ENCODE measurements at places on chromosomes 7 and 10.
A peak's percentile ranks its signal among the peaks of the same experiment; 100 is the strongest.

GRCh38 chr7:119270644-119271043 lies 1002.3 kb upstream of the KCND2 start:
- DNase-seq: no peak

GRCh38 chr7:121484089-121484763 lies 88.1 kb upstream of the FAM3C start:
- no peak for DNase-seq

DNA sequence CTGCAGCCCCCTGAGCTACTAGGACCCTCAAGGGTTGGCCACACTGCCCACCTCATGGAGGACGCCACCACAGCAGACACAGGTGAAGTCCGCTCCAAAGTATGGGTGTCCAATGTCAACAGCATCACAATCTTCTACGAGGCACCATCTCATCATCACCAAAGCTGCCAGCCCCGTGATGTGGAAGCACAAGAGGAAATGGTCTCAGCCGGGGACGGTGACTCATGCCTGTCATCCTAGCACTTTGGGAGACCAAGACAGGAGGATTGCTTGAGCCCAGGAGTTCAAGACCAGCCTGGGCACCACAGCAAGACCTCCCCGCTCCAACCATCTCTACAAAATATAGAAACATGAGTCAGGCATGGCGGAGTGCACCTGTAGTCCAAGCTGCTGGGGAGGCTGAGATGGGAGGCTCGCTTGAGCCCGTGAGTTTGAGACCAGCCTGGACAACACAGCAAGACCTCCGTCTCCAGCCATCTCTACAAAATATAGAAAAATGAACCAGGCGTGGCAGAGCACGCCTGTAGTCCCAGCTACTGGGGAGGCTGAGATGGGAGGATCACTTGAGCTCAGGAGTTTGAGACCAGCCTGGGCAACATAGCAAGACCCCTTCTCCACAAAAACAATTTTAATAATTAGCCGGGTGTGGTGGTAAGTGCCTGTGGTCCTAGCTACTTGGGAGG lies 48.8 kb upstream of the MYL10 start:
- DNase-seq: no peak

GRCh38 chr10:15484128-15484527 lies 113.0 kb upstream of the FAM171A1 start:
- DNase-seq: no peak

DNA sequence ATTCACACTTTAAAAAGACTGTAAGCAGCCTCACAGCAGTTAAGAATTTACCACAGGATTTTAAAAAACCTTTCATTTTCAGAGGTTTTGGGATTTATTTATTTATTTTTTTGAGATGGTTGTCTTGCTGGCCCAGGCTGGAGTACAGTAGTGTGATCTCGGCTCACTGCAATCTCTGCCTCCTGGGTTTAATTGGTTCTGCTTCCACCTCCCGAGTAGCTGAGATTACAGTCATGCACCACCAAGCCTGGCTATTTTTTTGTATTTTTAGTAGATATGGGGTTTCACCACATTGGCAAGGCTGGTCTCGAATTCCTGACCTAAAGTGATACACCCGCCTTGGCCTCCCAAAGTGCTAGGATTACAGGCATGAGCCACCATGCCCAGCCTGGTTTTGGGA lies 19.1 kb downstream of the MINDY4 start:
- no peak for DNase-seq

- DNase-seq: peak; percentile 33
Observed at GRCh38 chr7:120941064-120941463, 9.5 kb upstream of the ING3 start.
